ENCODE measurements at places on chromosomes 5 and 9.

- DNase-seq: no peak
Observed at GRCh38 chr9:110031511-110032173, 176.3 kb downstream of the C9orf152 start.

DNA sequence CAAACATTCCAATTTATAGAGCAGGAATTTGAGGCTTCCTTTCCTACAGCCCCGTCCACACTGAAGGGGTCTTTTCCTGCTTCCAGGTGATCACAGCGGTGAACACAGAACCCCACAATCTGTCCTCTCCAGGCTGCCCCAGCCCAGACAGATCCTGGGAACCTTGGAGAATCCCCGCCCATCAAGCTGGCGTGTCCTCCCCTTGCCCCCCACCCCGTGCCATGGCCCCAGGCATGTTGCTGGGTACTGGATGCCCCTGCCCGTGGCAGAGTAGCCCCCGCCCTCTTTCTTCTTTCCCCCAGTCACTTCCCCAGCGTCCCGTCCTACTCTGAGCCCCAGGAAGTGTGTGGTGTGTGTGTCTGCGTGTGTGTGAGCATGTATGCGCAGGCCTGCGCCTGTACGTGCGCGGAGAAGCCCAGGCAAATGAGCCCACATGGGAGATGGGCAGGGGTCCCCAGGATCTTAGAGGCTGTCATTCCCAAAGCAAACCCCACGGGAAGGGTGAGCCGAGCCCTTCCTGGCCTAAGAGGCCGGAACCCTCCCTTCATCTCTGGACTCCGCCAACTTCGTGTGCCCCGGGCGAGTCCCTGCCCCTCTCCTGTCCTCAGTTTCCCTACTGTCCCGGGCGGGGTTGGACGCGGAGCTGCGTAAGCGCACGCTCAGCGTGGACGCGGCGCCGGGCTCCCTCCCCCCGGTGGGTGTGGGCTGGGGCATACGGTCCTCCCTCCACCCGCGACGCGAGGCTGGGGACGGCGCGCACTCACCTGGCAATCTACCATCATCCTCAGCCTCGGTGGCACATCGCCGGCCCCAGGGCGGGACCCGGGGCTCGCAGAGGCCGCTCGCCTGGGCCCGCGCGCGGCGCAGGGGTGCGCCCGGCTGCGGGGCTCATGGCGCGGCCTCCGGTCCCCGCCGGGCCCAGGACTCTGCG, 15.2 kb downstream of the GBGT1 start:
- no peak for DNase-seq

- no peak for DNase-seq
Observed at GRCh38 chr9:91643481-91644077, 219.9 kb upstream of the NFIL3 start.

- no peak for DNase-seq
Observed at GRCh38 chr5:20609126-20609525, 621.1 kb upstream of the CDH18 start.

DNA sequence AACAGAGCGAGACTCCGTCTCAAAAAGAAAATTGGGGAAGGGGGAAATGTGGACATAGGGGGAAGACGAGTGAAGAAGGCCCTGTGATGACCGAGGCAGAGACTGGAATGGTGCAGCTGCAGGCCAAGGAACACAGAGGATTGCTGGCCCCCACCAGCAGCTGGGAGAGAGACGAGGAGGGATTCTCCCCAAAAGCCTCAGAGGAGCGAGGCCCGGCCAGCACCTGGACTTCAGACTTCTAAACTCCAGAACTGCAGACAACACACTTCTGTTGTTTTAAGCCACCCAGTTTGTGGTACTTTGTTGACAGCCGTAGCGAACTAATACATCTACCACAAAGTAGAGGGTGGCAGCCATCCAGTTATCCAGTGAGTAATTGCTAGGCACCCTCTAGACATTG, 124.6 kb downstream of the ATPSCKMT start:
- DNase-seq: no peak

DNA sequence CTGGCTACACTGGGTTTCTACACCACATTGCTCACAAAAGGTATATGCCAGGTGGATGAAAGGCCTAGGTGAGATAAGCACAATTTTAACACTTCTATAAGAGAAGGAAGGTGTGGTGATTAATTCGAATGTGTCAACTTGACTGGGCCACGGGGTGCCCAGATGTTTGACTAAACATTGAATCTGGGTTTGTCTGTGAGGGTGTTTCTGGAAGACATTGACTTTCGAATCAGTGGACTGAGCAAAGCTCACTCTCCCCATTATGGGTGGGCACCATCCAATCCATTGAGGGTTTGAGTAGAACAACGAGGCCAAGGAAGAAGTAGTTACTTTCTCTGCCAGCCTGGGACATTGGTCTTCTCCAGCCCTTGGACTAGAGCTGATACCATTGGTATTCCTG, 78.2 kb upstream of the COL5A1 start:
- DNase-seq: no peak

DNA sequence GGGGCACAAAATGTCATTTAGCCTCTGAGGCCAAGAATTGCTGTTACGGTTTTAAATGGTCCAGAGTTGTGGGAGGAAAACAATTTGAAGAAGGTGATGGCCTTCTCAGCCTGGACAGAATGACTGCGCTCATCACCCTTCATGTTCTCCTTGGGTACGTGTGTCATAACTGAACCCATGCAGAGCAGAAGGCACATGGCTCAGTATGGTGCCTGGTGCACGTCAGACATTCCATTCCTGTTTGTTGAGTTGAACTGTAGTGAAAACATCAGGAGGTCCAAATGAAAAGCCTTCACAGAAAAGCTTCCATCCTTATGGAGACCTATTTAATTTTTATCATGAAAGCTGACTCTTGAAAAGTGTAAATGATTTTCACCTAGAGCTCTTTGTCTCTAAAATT, 133.2 kb downstream of the CFAP90 start:
- DNase-seq: no peak

- DNase-seq: no peak
Observed at GRCh38 chr5:96936431-96937320, 796 bp downstream of the LNPEP start.

GRCh38 chr5:126897851-126898630, 121.1 kb downstream of the LMNB1 start:
- DNase-seq: no peak

- DNase-seq: no peak
Observed at GRCh38 chr5:124446120-124446519, 300.3 kb downstream of the ZNF608 start.

DNA sequence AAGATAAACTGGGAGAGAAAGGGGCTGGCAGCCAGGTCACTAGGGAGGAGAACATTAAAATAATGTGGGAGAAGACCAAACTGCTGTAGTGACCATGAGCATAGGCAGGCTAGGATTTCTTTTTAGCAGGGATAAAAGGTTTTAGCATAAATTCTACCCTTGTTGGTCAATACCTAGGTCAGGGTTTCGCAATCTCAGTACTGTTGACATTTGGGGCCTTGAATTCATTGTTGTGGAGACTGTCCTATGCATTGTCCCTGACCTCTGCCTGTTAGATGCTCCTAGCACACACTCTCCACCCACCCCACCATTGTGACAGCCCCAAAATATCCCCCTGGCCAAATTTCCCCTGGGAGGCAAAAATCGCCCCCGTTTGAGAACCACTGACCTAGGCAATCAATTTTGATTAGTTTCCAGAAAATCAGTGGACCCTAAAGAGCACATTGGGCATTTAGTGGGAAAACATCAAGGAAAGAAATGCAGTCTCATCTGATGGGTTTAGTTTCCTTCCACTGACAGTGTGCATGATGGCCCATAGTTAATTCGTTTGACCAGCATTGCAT, 181.4 kb downstream of the NTRK2 start:
- DNase-seq: no peak

DNA sequence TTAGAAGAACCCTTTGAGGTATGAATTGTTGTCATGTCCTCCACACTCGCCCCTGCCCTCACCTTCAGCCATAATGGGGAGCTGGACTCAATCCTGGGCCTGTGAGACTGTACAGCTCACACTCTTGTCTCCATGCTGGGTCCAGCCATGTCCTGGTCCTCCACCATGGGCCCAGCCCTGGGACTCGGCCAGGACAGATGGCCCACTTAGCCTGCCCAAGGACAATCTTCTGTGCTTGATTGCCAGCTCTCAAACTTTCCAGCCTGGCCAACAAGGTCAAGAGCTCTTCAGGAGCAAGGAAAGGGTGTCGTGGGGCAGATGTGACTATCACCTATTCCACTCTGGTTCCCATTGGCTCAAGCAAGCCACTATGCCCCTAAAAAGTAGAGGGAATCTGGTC, 90.8 kb downstream of the HRH2 start:
- DNase-seq: no peak

- no peak for DNase-seq
Observed at GRCh38 chr9:31325778-31326177, 1058.7 kb upstream of the ACO1 start.

- no peak for DNase-seq
Observed at GRCh38 chr5:150317048-150318003, 14.6 kb upstream of the ARSI start.

- no peak for DNase-seq
Observed at GRCh38 chr9:17587113-17587512, 8.2 kb downstream of the SH3GL2 start.

DNA sequence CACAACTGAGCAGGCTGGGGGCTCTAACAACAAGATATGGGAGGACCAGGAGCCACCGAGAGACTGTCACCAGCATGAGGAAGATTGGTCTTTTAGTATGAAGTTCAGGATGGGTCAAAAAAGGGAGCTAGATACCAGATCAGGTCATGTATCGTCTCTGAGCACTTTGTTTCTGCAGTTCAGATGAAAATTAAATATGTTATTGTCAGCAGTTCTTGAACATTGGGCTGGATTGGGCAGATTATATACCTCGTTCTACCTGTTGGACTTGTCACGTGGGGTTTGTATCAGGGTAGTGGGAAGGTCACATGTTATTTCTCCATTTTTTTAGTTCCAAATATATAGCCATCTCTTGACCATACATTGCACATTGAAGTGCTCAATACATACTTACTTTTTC, 47.3 kb downstream of the RCL1 start:
- no peak for DNase-seq

GRCh38 chr5:132473668-132474067, 16.9 kb downstream of the IRF1 start:
- no peak for DNase-seq

DNA sequence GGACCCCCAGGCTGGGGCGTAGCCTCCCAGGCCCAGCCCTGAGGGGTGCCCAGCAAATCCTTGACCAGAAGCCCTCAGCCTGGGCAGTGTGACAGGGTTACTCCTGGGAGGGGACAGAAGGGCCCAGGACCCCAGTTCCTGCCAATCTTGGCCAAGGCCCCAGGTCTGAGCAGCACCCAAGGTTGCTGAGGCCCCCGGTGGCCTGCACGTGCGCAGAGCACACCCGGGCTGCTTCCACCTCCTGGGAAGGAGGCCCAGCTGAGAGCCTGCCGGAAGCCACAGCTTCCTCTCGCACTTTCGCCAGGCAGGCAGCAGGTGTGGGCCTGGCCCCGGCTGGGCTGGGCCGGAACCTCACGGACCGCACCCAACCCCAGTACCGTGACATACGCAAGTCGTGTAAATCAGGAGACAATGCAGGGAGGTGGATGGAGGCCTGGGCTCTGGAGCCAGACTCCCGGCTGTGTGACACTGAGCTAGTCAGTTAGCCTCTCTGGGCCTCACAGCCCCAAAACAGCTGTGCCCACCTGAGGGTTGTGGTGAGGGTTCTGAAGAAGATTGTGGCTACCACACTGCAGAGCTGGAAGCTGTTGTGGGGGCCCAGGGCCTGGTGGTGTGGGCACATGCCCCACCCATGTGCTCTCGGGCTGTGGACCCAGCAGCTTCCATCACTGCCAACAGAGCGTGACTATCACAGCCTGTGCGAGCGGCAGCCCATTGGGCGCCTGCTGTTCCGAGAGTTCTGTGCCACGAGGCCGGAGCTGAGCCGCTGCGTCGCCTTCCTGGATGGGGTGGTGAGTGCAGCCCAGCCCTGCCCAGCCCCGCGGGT, 5.1 kb downstream of the GRK6 start:
- DNase-seq: no peak

GRCh38 chr5:91651704-91652103, 268.6 kb upstream of the ARRDC3 start:
- DNase-seq: no peak

GRCh38 chr5:168721002-168721753, 142.0 kb upstream of the PANK3 start:
- no peak for DNase-seq

- no peak for DNase-seq
Observed at GRCh38 chr9:86645303-86645702, 291.1 kb upstream of the TUT7 start.

- no peak for DNase-seq
Observed at GRCh38 chr5:67257500-67257899, 60.9 kb upstream of the CD180 start.

DNA sequence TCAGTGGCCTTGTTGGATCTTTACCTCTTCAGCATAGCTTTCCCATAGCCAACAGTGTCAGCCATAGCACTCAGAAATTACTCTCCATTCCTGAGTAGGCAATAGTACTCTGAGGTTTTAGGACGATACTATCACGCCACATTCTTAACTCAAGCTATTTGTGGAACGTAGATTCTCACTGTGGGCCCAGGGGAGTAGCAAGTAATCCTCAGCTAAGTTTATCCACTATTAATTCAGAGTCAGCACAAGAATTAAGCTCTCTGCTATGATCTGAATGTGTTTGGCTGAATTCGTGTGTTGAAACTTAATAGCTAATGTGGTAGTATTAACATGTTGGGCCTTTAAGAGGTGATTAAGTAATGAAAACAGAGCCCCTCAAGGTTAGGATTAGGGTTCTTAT, 858.8 kb upstream of the NUDT12 start:
- no peak for DNase-seq

DNA sequence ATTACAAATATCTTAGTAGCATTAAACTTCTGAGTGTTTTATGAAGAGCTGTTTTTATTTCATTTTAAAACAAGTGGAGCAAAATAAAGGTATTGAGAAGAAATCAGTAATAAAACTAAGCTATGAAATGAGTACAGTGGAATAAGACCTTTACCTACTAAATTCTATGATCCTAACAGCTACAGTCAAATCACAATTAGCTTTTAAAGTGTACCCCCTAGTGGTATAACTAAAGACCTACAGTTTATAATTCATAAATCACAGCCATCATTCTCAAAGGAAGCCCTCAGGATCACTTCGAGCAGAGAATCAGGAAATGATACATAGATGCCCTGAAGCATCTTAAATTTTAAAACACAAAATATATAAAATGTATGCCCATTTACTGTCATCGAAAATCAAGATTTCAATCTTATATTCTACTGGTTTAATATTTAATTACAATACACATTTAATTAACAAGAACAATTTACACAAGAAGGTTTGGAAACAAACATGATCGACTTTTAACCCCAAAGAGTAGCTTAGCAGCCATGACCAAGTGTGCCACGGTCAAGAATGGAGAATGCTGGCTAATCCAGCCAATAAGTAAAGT, 12.3 kb downstream of the CCNH start:
- no peak for DNase-seq

DNA sequence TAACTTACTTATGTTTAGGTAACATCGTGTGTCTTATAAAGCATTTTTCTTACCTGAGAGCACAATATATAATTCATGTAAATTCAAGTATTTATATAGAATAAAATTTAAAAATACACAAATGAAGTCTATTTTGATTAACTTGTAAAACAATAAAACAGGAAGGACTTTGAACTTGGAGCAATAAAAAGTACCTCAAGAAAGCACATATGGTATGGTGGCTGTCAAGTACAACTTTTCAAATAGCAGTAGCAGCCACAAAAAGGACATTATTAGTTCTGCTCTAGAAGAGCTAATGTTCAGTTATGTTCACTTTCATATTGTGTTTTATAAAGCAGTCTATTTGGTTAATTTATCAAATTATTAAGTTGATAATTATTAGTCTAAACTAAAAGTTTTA, 31.4 kb downstream of the SLF1 start:
- no peak for DNase-seq

Data from activated naive CD8-positive, alpha-beta T cell treated with anti-CD3 and anti-CD28 coated beads, Interleukin-2, amount 50 U/mL, for 16 hours (primary cell).